ENCODE measurements at places on chromosomes 2 and 18.

DNA sequence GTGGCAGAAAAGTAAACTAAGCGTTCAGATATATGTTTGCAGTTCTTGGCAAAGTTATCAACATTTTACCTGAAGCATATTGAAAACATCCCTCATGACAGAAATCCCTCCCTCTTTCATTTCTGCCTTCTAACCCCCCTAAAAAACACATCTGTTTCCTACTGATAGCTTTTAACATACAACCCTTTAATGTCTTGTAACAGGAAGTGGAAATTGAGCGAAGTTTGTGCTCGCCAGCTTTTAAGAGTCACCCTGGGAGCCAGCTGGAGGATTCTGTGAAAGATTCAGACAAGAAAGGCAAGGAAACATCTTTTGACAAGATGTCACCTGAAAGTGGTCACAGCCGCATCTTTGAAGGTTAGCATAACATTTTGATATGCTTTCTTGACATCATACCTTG is 247.4 kb downstream of the XIRP2 start:
- no peak for DNase-seq

DNA sequence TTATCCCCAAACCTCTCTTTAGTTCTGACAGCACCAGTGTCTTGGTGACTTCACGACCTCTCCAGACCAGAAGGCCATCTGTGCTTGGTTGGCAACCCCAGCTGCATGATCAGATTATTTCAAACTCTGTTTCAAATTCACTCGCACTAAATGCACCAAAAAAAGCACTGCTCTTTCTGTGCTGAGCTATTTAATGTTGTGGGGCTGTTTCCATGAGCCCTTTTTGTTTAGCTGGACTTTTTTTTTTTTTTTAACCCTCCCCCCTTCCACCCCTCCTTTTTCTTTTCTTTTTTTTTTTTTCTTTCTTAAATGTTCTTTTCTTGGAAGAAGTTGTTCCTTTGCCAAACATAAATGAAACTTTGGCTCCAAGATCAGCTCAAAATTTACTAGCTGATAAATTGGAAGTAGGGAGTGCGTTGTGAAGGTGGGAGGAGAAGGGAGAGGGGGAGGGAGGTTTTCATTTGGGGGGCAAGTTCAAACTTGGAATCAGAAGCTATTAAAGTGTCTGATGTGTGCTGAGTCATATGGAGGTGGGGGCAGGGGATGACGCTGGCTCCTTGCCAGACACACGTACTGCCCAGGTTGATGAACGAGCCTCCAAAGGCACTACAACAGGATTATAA is 543.0 kb upstream of the TNP1 start:
- DNase-seq, result no peak

- no peak for DNase-seq
Measured at GRCh38 chr2:10909050-10909995, 2.4 kb upstream of the KCNF1 start.

- no peak for DNase-seq
Measured at GRCh38 chr2:166031054-166031453, 77.5 kb upstream of the TTC21B start.

DNA sequence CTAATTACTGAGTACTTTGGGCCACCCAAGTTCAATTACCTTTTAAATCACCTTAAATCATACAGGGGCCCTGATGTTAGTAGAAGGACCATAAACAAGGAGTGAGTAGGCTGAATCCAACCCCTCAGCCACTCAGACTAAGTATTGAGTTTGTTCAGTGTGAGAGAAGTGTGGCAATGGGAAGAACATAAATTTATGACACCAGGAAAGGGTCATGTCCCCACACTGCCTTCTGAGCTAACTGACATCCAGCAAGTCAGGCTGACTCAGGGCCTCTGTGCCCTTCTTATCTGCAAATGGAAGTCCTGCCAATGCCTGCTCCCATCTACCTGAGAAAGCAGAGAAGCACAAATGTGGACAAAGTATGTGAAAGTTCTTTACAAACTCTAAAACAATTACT is 12.9 kb downstream of the PLEKHM3 start:
- DNase-seq, result no peak

- no peak for DNase-seq
Measured at GRCh38 chr18:72530622-72531021, 13.5 kb downstream of the CBLN2 start.

DNA sequence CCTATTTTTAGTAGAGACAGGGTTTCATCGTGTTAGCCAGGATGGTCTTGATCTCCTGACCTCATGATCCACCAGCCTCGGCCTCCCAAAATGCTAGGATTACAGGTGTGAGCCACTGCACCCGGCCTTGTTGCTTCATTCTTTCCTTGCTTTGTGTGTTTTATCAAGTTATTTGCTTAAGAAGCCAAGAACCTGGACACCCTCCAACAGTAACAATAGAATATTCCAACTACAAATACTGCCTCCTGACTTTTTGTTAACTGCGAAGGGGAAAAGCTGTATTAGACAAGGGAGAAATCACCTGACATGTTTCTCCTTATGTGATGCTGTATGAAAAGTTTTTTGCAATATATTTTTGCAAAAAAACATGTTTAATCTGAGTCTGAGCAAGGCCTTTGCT is 297.2 kb downstream of the NCKAP5 start:
- DNase-seq, result no peak

DNA sequence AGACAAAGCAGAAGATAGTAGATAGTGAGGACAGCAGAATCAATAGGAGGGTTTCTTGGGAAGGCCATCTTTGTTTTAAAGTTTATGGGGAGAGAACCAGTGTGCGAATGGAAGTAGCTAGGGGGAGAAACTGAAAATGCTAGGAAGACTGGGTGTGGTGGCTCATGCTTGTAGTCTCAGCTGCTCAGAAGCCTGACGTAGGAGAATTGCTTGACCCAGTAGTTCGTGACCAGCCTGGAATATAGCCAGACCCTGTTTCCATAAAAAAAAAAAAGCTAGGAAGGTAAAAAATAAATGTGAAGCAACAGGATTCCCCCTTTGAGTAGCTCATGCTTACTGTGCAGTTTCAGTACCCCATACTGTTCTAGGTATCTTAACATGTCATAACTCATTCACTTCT is 19.2 kb upstream of the DRC1 start:
- DNase-seq, result no peak

DNA sequence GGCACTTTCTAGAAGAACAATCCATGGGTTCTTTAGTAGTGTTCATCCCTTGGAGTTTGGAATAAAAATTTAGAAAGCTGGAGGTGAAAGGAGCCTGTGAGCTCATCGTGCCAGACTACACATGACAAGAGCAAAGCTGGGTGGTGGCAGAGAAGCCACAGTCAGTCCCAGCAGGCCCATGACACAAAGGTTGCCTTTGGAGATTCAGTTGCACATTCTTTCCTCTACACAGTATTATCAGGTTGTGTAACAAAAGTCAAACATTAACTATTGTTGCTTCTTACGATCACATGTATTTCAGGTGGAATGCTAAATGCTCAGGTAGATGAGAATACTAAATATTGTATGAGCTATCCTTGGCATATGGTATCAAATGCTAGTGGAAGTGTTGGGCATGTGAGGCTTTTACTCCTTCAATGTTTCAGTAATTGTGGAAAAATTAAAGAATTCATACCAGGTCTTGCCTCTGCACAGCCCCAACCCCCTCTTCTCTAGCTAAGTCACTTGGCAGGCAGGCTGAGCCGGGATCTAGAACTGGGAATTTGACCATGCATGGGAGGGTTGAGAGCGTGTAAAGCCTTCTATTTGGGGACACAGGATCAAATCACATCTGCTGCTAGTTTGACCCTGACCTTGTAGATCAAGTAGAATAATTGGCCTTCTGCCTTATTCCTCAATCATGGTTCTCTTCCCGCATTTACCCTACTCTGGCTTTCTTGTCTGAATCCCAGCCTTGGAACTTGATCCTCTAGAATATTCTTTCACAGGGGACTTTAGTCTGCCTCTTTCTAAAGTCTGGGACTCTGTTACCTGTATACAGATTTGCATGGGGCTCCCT is 230.9 kb downstream of the GCA start:
- DNase-seq, result no peak

DNA sequence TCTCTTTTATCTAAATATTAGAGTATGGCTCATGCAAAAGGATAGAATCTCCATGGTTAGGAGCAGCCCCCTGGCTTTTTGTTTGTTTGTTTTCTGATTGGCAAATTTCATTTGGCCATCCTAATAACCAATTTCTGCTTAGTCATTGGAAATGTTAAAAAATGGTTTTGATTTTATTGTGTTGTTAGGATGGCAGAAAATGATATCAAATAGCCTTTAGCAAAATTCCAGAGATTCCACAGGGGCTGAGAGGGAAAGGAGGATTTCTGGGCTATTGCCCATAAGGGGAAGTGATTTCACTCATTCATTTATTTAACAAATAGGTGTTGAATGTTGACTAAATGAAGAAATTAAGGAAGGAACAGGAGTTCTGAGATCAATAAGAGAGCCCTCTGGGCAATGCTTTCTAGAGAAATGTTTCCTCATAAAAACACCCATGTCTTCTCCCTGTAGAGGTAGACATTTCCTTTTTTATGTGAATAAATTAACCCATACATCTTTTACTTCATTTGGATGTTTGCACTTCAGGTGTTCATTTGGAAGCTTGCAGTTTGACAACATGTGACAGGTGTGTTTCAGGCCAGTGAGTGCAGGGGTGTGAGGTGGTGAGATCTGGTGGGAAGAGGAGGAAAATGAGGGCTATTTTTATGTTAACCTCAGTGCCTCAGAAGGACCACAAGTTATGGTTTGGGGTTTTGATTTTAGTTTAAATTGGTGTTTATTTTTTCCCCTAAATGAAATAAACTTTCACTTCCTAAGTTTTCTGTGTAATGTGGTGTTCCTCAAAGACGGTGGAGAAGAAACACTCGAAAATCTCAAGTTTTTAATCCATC is 61.7 kb upstream of the EPC2 start:
- no peak for DNase-seq

DNA sequence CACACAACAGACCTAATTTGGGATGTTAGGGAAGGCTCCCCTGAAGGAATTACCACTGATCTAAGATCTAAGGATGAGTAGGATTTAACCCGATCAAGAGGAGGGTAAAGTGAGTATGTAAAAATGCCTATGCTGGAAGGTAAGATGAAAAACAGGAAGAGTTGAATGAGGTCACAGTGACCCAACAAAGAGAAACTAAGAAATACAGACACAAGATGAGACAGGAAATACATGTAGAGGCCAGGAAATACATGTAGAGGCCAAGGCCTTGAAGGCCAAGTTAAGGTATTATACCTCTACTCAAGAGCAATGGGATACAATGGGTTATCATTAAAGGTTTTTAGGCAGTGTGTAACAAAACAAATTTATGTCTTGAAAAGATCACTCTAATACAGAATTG is 131.6 kb upstream of the TANK start:
- no peak for DNase-seq

GRCh38 chr18:34609986-34610648 is 100.0 kb upstream of the DTNA start:
- DNase-seq, result no peak

GRCh38 chr18:49214706-49215105 is 245.7 kb downstream of the DYM start:
- no peak for DNase-seq

- no peak for DNase-seq
Measured at GRCh38 chr2:24315669-24316068, 44.7 kb downstream of the ITSN2 start.

- DNase-seq, result no peak
Measured at GRCh38 chr2:170928036-170928823, 823 bp upstream of the GORASP2 start.

DNA sequence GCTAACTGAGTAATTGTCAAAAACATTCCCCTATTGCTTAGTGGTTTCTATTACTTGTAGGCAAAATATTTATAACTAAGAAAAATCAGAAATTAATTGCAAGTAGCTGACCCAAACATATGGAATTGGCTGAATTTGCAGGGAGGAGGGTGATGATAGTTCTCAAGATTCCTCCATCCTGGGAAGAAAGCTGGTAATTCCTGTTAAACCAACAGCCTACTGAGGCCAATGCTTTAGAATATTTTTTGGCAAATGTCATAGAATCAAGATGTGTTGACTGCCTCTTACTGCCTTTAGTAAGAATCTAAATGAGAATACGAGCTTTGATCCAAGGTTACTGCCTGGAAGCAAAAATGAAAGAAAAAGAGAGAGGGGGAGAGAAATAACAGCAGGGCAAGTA is 120.0 kb downstream of the COL6A3 start:
- no peak for DNase-seq

GRCh38 chr2:73414696-73415095 is 29.1 kb downstream of the ALMS1 start:
- DNase-seq, result no peak

- no peak for DNase-seq
Measured at GRCh38 chr2:39871291-39871761, 92.3 kb upstream of the THUMPD2 start.

- no peak for DNase-seq
Measured at GRCh38 chr18:58394046-58394445, 234.8 kb downstream of the ALPK2 start.

- no peak for DNase-seq
Measured at GRCh38 chr2:44679990-44680389, 261.5 kb upstream of the SIX3 start.
